ENCODE measurements at places on chromosomes 7 and 10.

DNA sequence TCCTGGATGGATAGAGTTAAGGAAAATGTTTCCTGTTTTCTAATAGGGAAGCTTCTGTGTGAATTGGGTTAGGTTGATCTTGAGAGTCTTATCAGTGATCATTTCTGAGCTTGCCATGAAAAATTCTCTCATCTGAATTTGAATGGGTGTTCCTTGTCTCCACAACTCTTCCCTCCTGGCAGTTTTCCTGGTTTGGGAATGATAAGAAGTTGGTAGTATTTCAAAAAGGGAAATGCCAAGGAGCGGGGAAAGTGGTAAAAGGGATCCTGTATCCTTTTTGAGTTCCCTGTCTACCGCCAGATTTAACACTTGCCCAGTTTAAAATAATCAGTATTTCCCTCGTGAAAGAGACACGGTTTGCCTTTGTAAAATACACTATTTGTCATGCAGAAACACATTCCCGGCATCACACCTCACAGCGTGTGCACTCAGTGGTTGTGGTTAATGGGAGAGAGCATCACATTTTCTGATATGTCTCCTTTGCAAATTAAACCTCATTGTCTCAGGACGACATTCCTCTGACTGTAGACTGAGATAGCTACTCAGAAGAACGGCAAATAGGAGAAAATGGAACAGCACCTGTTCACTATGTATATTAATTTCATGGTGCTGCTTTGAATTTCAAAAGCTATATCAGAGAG, 113.2 kb upstream of the IFRD1 start:
- no peak for DNase-seq

DNA sequence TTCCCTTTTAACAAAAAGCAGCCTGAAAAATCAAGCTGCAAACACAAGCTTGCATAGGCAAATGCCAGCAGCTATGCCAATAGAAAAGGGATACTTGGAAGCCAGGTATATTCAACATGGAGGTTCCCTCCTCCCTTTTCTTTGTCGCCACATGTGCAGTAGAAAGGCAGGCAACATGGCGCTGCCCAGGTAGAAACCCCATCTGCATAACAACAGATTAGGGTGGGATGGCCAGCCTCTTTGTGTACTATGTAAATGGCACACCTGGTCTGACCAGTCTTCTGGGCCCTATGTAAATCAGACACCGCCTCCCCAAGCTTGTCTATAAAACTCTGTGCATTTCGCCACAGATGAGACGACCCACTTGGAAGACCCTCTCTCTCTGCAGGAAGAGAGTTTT, 58.1 kb downstream of the CCDC3 start:
- DNase-seq: no peak

DNA sequence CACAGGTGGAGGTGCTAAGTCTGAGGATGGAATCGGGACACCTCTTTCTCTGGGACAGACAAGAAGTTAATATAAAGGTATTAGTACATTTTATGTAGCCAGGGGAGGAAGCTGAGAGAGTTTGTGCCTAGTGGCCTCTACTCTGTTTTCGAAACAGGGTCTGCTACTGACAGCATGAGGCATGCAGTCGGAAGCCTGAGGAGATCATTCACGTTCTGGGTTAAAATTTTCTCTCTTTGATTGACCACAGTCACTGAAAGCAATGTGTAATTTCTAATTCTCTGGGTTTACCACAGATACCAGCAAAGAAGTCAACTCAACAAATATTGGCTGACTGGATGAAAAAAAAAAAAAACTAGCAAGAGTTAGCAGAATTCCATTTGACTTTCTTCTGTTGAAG, 53.3 kb upstream of the KCTD7 start:
- DNase-seq: no peak

DNA sequence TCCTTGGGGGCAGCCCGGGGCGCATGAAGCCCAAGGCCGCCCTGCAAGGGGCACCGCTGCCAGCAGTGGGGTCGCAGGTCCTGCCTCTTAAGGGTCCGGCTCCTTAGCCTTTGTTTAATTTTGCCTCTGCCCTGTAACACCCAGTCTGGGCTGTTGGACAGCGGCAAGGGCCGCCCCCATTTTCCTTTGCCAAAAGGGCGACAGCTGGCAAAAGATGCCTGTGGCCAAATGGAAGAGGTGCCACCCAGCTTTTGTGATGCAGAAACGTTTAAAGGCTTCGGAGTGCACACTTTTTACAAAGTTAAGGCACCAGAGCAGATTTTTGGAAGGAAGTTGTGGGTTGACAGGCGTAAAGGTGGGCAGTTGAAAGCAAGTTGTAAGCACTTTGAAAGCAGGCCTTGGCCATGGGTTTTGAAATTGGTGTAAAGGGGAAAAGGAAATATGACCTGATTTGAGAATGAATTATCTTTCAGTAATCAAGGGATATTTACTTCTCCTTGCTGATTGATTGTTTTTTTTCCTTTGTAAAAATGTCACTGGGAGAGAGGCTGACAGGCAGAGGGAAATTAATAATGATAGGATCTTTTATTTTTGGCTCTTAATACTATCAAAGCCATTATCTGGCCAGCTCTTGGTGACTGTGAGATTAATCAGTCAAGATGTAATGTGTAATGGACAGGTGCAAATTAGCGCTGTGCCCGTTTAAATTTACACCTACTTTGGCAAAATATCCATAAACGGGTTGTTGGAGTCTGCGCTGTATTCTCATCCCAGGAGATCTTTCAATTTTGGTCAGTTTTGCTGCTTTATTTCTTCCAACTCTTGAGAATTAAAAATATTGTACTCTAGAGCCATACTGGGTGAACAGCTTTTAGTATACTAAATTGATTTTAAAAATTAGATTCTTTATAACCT, 1.2 kb downstream of the CASD1 start:
- peak; percentile 70 for DNase-seq

DNA sequence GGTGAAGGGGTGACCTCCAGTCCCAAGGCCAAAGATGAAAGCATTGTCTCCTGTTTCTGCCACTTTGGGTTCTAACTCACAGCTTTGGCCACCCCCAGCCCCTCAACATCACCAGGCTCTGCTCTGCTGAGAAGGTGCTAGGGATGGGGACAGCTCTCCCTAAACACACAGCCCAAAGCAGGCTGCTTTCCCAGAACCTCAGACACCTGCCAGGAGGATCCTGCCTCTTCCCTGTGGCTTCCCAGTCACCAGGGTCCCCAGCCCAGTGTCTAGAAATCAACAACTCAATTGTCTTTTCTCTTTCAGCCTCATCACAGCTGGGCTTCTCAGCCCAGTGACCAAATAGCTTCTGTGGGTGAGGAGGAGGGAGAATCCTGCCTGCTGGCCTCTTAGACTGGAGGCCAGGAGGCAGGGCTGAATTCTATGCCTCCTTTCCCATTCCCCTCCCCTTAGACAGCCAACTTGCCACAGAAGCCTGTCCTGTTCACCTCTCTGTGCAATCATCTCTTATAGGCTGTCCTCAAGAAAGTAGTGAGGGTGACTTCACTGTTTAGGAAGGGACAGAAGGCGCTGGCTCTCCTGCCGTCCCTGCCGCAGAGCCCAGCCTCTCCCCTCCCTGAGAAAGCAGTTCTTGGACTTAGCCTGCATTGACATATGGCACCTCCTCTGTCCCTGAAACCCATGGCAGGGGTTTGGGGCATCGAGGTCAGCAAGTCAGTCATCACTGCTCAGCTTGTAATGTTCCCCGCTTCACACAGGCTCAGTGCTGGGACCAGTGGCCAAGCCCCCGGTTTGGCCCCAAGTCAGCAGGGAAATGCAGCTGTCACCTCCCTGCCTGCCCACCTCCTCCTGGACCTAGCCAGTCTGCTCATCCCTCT, 3.7 kb downstream of the FGF8 start:
- DNase-seq: no peak

GRCh38 chr10:73814896-73815718, 3.7 kb upstream of the NDST2 start:
- peak; percentile 54 for DNase-seq

DNA sequence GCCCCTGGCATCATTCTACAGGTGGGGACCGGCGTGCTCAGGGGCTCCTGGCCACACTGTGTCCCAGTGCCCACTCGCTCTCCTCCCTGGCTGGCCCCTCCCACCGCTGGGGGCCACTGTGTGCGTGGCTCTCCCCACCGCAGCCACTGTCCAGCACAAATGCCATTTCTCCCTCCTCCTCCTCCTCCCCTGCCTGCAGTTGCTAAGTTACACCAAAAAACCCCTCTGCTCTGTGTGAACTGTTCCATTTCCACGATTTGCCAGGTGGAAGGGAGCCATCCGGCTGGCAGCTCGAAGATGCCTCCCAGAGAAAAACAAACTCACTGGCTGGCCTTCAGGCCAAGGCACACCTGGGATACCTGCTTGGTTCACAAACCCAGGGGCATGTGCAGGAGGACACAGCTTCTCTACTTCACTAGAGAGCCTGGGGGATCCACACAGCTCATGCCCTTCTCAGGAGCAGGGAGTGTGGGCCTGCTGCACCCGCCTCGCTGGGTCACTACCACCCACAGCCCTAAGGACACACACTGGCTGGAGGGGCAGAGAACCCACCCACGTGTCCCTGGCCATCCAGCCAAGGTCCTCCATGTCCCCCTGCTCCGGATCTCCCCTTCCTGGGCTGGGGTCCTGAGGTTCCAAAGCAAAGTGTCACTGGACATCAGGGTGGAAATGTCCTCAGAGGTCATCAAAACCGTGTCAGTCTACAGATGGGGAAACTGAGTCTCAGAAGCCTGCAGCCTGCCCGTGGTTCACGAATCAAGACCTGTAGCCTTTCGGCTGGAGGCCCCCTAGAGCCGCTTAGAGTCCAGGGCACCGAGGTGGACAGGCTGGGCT, 1.7 kb downstream of the RASGEF1A start:
- DNase-seq: no peak

DNA sequence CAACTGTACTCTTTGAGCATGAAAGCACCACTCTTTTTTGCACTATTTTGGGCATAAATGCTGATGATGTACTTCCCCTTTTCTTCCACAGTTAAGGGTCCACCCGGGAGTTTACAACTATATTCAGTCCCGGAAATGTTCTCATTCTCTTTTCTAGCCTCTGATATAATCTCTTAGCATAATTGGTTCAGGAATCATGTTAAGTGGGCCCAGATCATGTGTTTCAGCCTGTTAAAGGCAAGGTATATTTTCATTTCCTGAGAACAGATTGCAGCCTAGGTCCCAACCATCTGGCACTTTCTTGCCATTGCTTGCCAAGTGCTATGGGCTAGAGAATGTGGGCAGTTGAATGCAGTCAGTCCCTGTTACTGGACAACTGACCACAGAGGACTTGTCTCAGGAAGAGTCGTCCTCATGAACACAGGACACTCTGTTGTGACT, 111.4 kb upstream of the GLCCI1 start:
- DNase-seq: peak; percentile 48

DNA sequence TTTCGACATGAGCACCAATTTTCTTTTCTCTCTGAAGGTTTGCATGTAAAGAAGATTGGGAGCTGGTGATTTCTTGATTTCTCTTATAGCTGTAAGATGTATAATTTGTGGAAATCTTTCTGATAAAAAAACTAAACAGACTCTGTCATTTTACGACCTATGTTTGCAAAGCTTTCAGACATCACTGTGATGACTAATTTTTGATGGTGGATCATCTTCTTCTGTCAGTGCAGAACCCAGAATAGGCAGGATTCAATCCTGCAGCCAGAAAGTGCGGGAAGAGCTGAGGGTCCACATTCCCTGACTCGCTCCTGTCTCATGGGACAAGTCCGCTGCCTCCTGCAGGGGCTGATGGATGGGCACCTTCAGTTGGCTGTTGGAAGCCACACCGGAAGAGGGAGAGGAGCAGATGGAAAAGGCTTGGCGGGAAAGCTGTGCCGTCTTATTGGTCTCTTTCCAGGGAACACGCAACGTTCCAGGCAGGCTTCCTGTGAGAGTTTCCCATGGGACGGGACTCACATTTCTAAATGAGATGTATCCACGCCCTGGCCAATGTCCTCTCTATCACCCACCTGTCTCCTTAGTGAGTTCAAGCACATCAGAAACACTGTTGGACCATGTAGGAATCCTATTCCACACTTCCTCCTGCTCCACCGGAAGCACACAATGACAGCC, 186.9 kb downstream of the PRPF18 start:
- DNase-seq: no peak

- DNase-seq: no peak
Observed at GRCh38 chr10:17113346-17113745, 16.3 kb downstream of the CUBN start.

DNA sequence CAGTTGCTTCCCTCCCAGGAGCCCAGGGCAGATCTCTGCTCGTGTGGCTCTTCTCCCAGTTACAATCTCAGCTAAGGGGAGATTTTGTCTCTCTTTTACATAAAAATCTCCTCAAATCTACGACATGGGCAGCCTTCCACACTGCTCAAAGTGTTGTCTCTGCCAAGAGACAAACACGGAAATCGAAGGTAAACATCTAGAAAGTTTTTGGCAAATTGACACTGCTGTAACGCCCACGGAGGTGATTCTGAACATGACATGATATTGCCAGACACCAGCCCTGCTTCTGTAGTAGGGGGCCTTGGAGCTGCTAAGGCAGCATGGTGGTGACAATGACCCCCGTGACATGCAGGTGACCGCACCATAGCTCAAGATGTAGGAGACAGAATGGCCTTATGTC, 128.3 kb downstream of the CCDC3 start:
- no peak for DNase-seq

- no peak for DNase-seq
Observed at GRCh38 chr10:115939101-115939854, 333.7 kb downstream of the GFRA1 start.

DNA sequence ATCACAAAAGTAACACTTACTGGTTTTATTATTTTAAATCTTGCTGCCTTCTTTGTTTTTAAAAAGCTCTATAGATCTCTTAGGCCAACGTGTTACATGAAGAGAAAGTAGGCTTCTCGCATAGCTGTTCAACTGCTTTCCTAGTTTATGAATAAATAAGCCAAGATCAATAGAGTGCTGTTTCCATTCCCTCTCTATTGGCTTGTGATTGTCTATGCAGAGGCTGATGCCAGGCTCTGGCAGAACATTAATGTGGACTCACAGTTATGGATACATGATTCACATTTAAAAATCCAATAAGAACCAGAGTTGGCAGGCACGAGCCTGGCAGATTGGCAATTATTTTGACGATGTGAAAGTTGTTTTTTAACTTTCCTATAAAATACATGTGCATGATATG, 137.5 kb downstream of the GNAT3 start:
- DNase-seq: no peak

DNA sequence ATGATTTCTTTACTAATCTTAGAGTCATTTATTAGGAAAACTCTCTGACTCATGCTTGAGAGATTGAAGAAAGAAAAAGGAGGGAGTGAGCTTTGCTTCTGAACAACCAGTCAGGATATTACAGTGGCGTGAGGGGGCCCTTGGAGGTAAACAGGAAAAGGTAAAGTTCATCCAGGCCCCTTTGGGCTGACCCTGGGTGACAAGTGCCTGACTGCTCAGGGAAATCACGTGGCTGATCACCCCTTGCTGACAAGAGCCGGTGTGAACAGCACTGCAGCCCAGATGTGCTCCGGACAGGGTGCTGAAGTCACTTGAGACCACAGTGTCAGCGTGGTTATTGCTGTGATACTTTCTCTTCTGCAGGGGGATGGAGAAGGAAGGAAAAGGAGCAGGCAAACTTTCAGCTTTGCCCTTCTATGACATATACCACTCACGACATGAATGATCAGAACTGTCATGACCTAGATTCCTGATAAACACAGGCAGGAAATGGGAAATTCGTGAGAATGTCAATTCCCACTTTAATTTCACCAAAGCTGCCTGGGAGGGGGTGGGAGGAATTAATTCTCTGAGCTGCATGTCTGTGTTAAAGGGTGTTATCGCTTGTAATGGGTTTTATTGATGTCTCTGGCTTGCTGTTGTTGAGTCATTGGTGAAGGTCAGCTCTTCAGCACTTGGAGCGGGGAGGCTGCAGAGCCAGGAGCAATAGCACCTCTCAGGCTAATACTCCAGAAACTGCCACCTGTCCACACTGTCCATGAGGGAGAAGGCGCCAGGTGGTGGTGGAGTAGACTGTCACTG, 139.8 kb upstream of the AOAH start:
- no peak for DNase-seq

GRCh38 chr10:118851062-118852035, 96.6 kb upstream of the CACUL1 start:
- DNase-seq: no peak

Measured in hematopoietic multipotent progenitor cell treated with erythropoietin and hydrocortisone succinate and interleukin-3 and kit ligand, for 6 days (in vitro differentiated cells).